ENCODE measurements at places on chromosomes 3 and 15.

DNA sequence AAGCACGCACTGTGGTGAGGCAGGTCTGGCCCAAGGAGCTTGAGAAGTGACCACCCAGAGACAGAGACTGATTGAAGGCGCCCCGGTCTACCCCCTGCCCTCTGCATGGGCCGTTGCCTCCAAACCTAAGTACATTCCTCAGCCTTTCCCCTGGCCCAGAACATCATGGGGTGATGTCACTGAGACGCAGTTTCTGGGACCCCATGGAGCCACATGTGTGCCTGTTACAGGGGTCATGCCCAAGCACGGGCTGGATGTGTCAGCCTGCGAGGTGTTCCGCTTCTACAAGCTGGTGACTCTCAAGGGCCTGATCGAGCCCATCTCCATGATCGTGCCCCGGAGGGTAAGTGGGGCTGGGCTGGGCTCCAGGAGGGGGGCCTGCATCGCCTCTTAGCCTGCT, 102.2 kb downstream of the ANP32A start:
- no peak for DNase-seq

DNA sequence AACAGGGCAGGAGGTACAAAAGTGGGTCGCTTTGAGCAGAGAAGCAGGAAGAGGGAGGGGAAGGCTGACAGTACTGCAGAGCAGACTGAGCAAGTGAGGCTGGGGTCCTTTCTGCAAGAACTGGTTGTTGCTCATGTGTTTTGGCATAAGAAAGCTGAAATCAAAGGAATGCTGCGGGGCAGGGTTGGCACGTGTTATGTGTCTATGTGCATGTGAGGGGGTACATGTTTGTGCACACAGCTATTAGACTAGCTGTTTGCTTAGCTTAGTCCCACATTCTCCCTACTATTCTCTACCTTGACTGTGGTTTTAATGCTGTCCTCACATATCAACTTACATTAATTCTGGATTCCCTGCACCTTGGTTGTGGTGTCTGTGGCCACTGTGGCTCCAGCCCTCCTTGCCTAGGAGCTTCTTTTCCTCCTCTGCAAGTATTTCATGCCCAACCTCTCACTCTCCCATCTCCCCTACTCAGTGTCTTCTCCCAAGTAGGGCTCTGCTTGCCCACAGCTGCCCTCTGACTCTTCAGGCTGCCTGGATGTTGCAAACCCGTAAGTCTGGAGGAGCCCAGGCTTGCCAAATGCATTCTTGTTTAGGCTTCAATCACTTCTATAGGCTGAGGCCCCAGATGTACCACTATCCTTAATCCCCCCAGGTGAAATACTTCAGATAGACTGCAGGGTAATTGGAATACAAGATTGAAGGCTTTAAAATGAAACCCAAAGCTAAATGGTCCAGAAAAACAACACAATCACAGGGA, 4.8 kb downstream of the TAGLN3 start:
- no peak for DNase-seq

DNA sequence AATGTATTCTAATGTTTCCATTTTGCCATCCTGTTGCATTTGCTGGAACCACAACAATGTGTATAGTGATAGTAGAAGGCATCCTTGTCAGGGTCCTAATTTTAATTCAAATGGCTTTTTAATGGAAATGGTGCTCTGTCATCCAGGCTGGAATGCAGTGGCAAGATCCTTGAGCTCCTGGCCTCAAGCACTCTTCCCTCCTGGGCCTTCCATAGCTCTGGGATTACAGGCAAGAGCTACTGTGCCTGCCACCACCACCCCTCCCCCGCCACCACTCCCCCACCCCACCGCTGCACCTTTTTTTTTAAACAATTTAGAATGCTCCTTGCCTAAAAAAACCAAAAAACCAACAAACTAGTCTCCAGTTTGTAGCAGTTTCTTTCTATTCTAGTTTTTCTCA, 15.2 kb upstream of the IQCF6 start:
- DNase-seq: no peak

- DNase-seq: no peak
These were observed 39.9 kb downstream of the PPCDC start for GRCh38 chr15:75063338-75063737.

GRCh38 chr15:67401336-67401735, 119.6 kb upstream of the C15orf61 start:
- no peak for DNase-seq

- peak; percentile 10 for DNase-seq
These were observed 392.9 kb upstream of the ROBO2 start for GRCh38 chr3:76646921-76647562.

- DNase-seq: peak; percentile 70
These were observed 44.2 kb downstream of the RBPMS2 start for GRCh38 chr15:64731012-64731804.

DNA sequence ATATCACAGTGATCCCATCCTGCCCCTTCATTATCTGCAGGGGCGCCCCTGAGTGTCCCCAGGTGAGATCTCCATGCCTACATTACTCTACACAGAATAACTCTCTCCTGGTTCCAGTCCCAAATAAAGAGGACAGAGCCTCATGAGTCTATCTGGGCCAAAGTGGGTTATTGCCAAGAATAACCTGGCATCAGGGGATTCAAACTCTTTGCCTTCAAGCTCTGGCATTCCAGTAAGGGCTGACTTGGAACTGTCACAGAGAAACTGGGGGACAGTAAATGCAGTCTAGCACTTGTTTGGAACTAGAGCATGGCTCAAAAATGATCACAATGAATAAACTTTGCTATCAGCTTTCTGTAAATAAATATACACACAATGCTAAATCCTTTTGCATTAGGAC, 30.3 kb downstream of the GJD2 start:
- no peak for DNase-seq

GRCh38 chr3:188119846-188120245, 34.1 kb upstream of the LPP start:
- no peak for DNase-seq

DNA sequence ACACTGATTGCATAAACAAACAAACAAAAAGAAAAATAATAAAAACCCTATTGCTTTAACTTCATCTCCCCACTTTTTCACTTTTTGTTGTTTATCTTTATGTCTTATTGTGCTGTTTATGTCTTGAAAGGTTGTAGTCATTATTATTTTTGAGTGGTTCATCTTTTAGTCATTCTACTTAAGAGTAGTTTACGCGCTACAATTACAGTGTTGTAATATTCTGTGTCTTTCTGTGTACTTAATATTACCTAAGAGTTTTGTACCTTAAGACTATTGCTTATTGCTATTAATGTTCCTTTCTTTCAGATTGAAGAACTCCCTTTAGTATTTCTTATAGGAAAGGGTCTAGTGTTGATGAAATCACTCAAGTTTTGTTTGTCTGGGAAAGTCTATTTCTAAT, 28.1 kb downstream of the TM4SF18 start:
- DNase-seq: no peak

DNA sequence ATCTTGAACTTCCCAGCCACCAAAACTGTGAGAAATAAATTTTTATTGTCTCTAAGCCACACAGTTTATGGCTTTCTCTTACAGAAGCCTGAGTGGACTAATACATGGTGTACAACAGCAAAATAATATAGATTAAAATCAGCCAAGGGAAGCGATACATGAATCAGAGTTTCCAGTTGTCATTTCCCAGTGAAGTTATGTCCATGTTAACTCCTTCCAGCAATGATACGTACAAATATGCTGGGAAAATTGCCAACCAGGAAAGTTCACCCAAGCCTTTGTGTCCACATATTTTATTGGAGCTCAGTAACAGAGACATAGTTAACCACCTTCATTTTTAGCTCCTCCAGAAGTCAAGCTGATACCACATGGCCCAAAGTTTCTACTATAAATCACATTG, 280.9 kb upstream of the KCNMB2 start:
- no peak for DNase-seq

DNA sequence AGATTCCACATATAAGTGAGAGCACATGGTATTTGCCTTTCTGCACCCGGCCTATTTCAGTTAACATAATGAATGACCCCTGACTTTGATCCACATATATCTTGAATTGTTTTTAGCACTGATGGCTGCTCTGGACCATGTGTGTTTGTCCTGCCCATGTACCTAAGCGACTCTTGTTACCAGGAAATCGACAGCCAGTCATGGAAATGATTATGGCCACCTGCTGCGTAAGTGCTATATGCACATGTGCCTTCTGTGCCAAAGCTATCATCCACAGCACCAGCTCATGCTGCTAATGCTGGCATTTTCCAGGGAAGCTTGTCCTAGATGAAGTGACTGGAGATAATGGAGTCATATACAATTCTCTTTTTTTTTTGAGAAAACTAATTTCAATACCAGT, 103.7 kb downstream of the PEX5L start:
- no peak for DNase-seq

- no peak for DNase-seq
These were observed 168.7 kb upstream of the TMCO5A start for GRCh38 chr15:37765786-37766185.

GRCh38 chr15:35496585-35496984, 49.4 kb downstream of the DPH6 start:
- no peak for DNase-seq

- no peak for DNase-seq
These were observed 15.0 kb upstream of the EOMES start for GRCh38 chr3:27737091-27737490.

GRCh38 chr15:68784206-68784605, 36.5 kb downstream of the ANP32A start:
- DNase-seq: no peak

GRCh38 chr3:104856741-104857140, 510.0 kb upstream of the ALCAM start:
- DNase-seq: no peak

DNA sequence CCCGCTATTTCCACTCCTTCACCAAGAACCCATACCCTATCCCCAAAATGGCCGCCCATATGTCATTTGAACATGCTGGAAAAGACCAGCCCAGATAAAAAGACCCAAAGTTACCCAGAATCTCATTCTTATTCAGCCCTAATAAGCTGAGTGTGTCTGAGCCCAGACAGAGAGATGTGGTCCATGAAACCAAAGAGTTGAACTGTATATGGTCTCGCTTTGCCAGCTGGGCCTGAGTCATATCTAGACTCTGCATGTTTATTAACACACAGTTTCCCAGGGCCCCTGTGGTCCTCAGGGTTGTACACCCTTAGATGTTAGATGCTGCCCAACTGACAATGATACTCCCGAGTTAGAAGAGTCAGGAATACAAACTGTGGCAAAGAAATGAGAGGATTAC, 201.9 kb upstream of the STRIT1 start:
- no peak for DNase-seq

- no peak for DNase-seq
These were observed 224.4 kb downstream of the THRB start for GRCh38 chr3:24270204-24270691.

DNA sequence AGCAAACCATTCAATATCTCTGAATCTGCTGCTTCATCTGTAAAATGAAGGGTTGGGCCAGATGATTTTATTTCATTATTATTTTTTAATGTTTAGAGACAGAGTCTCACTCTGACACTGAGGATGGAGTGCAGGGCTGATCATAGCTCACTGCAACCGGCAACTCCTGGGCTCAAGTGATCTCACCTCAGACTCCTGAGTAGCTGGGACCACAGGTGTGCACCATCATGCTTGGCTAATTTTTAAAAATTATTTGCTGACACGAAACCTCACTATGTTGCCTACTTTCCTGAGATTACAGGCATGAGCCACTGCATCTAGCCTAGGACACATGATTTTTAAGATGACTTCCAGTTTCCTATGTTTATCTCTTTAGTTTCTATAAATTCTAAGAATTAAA, 105.8 kb downstream of the P3H2 start:
- no peak for DNase-seq

- peak; percentile 42 for DNase-seq
These were observed 33.8 kb upstream of the GREM1 start for GRCh38 chr15:32683906-32684584.

- no peak for DNase-seq
These were observed 89.5 kb downstream of the ANP32A start for GRCh38 chr15:68730976-68731897.

- DNase-seq: no peak
These were observed 74.0 kb downstream of the CNTN4 start for GRCh38 chr3:2172561-2173171.

- DNase-seq: no peak
These were observed 9.5 kb downstream of the ADAMTS17 start for GRCh38 chr15:100332231-100332630.

DNA sequence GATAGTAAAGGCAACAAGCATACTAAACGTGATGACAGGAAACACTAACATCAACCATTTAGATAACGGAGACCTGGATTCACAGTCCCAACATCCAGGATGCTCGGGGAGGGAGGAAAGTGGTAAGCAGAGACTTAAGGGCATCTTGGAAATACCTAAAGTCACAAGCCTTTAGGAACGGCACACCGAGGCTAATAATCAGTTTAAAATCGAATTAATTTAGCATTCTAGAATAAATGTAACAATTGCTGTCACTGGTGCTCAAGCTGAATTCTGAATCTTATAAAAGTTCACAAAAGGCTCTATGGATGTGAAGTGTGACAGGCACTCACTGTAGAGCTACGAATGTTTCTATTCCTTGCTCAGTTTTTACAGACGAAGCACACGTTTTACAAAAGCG, 1.3 kb downstream of the CD47 start:
- no peak for DNase-seq

DNA sequence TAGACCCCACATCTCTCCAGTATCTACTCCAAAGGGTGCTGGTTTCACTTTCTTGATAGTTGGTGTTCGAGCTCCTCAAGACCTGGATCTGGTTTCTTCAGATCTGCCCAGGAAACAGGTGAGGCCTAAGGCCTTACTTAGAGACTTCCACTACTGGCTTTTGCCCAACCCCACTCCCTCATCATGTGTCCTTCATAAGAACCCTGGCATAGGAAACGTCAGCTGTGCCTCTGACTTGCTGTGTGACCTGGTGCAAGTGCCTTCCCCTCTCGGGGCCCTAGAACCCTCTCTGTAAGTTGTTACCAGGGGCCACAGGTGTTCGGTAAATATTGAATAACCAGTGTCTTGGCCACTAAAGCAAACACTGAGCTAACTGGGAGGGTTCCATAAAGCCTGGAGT, 3.9 kb downstream of the OXTR start:
- no peak for DNase-seq

DNA sequence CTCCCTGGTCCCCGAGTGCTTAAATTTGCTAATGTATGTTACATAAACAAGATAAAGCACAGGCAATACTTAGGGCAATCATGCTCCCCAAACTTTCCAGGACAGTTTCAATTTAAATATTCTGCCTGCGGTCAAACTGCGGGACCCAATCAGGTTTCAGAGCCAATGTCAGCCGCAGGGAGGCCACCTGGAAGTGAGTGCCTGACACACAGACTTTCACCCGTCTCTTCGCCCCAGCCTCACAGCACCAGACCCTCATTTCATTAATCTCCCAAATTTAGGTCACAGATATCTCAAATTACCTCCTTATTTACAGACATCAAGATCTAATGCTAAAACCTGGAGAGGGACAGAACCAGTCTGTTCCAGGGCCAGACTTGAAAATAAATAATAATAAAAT, 107.2 kb upstream of the ALDH1A3 start:
- no peak for DNase-seq

- peak; percentile 2 for DNase-seq
These were observed 212.1 kb downstream of the P3H2 start for GRCh38 chr3:189908646-189909045.

- no peak for DNase-seq
These were observed 115.1 kb upstream of the ARHGEF3 start for GRCh38 chr3:56916716-56917360.

- no peak for DNase-seq
These were observed 147.4 kb upstream of the STAC start for GRCh38 chr3:36232797-36233489.

Measured in ACHN (cell line).